LHCN-M2 (cell line): ENCODE measurements at places on chromosomes 2 and 18. TPM values are rescaled to one million over a fixed set of nuclear protein-coding genes. Genes with fewer than 3 reads are reported as not detected.

GRCh38 chr18:26677957-26678356 lies 129.6 kb upstream of the KCTD1 start:
- DNase-seq = no peak

GRCh38 chr2:75098856-75099255 lies 100.5 kb downstream of the TACR1 start:
- peak; percentile 45 for DNase-seq

DNA sequence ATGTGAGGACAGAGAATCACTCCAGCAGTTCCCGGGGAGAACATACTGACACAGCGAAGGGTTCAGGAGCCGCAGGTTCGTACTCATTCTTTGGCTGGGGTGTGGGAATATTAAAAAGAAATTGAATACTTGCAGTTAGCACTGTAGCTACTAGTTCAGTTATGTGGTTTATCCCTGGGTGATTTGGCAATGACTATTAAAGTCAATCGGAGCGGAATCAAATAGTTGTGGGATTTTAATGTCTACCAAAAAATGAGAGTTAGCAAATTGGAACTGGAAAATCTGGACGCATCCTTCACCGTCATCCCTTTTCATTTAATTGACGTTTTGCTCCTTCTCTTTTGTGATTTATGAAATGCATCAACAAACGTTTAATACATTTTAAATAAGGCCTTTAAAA lies 50.8 kb downstream of the GBX2 start:
- DNase-seq = no peak

GRCh38 chr2:23721454-23721826 lies 205.5 kb downstream of the ATAD2B start:
- peak; percentile 13 for DNase-seq

DNA sequence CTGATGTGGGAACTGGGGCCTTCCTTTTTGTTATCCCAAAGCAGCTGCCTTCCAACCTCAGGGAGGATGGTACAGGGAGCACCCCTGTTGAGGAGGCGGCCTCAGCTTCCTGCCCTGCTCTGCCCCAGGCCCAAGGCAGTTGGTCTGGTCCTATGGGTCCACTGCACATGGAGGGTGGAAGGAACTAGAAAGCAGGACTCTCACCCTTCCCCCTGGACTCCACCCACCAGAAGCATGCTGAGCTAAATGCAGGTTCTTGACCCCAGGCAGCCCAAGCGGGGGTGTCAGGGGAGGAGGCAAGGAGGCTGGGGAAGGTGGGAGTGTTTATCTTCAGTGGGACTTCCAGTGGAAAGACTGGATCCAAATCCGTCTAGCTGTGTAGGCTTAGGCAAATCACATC lies 158.5 kb downstream of the SMAD2 start:
- no peak for DNase-seq

GRCh38 chr18:70334728-70335329 lies 46.0 kb downstream of the SOCS6 start:
- DNase-seq = peak; percentile 58

Gene DLGAP1
- 0.06 and 0.46 TPM in 2 replicates for total RNA-seq

- DNase-seq = no peak
Observed at GRCh38 chr2:126200538-126200937, 455.4 kb upstream of the GYPC start.

GRCh38 chr2:16264931-16265540 lies 324.7 kb downstream of the MYCN start:
- DNase-seq = no peak

Gene ANKRD23
- 1.0 and 2.6 TPM in 2 replicates for total RNA-seq

Gene SLC9A4
- 0.06 TPM in 2 replicates for total RNA-seq

- DNase-seq = no peak
Observed at GRCh38 chr18:57710226-57710625, 88.6 kb upstream of the NARS1 start.

Gene STARD6
- not detected in 2 replicates for total RNA-seq

DNA sequence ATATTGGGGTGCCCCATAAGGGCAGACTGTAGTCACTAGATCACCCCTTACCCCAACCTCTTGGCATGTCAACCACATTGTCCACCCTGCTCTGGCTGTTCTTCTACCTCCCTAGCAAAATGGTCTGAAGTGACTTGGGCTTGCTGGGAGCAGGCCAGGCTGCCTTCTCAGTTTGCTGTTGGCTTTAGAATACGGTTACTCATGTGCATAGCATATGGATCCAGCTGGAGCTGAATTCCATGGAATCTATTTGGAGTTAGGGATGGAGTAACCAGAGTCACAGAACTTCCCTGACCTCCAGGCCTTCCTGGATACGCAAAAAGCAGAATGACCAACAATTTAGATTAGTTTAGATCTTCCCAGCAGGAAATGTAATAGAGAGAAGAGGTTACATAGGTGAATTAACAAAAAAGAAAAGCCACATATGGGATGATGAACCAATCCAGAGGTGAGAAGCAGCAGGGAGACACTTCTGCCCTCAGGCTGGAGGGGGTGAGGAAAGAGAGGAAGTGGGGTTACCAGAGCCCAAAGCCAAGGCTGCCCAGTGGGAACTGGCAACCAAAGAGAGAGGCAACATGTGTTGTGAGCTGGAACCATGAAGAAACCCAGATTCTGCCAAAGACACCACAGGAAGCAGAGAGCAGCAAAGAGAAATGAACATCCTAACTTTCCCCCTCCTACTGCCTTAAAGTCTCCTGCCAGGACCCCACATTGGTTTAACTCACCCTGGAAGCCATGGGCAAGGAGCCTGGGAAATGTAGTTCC lies 26.1 kb downstream of the PKDCC start:
- no peak for DNase-seq

Gene LRRC30
- not detected in 2 replicates for total RNA-seq

Gene SKOR2
- not detected in 2 replicates for total RNA-seq

Gene UGT1A5
- total RNA-seq = not detected in 2 replicates

Gene CLEC4F
- total RNA-seq = not detected in 2 replicates

- no peak for DNase-seq
Observed at GRCh38 chr2:218812861-218813260, 18.7 kb downstream of the PRKAG3 start.
